ENCODE measurements at places on chromosomes 1 and 21.

DNA sequence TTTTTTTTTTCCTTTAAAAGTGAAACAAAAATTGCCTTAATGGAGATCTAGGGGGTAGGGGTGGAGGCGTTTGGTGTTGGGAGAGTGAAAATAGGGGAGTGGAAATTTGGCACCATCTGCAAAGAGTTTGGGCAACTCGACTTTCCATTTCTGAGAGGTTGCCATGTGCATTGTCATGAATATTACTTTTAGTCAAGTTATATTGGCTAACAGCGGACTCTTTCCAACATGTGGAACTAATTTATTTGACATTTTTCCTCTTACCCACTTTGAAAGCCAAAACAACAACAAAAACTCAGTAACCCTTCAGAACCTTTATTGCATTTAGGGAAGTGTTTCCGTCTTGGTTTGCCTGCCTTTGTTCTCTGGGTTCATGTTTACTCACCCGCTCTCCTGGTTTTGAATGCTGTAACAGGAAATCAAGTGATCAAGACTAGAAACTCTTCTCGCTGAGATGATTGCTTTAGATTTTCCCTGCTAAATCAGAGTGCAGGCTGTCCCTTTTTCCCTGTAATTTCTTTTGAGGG lies 70.4 kb downstream of the CACHD1 start:
- no peak for DNase-seq

DNA sequence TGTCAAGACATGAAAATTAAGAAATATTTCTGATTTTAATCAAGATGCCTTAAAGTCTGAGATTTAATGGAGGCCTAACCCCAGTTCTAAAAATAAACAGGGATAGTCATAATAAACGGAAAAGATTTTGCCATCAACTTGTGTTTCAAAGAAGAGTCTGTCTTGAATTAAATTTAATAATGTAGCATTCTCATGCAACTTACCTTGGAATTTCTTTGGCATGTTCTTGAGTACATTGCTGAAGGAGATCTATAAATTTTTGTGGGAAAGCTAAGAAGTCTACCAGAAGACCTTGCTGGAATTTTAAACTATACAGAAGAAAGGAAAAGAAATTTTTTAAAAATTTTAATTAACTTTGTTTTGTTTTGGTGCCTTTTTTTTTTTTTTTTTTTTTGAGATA lies 10.6 kb downstream of the SASS6 start:
- no peak for DNase-seq

GRCh38 chr1:27562021-27562420 lies 41.9 kb downstream of the AHDC1 start:
- no peak for DNase-seq

DNA sequence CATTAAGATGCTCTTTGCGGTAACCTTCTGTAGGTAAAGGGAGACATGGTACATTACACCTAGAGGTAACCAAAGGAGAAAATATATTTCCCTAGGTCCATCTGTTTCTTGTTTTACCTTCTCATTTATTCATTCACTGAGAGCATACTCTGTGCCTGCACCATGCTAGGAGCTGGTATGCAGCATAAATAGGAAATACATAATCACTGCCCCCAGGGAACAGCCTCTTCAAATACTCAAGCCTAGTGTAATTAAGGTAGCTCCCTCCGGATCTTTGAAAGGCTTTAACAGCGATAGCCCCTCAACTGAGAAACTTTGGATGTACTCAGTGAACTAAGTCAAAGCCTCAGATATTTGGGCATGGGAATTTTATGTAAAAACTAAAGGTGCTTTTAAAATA lies 123.6 kb downstream of the GABPA start:
- no peak for DNase-seq

- no peak for DNase-seq
Measured at GRCh38 chr1:234899041-234899729, 229.5 kb downstream of the TOMM20 start.

DNA sequence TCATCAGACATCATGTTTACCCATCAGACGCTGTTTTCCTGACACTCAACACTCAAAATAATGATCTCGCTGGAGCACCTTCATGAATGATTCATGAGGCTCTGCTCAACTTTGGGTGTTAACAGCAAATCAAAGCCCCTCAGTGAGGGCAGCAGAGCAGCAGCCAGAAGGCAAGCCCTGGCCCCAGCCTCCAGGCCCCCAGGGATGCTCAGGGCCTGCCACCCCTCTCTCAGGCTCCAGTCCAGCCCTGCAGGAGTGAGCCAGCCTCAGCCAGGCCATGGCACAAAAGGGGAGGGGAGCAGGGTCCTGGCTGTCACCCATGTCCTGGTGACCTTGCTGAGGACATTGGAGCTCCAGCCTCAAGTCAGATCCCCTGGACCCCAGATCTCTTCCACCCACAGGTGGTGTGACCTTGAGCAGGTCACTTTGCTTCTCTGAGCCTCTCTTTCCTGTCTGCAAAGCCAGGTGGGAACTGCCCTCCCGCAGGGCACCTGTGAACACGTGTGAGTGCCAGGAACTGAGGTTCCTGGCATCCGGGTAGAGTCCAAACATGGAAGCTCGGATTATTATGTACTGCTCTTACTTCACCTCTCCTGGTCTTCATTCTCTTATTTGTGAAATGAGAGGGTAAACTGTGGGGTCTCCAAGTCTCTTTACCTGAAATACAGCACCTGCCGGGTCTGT lies 161.6 kb upstream of the VAMP3 start:
- DNase-seq = no peak

GRCh38 chr21:42734323-42734971 lies 81.0 kb downstream of the PDE9A start:
- DNase-seq = no peak

GRCh38 chr1:60149251-60149650 lies 75.7 kb upstream of the C1orf87 start:
- no peak for DNase-seq

- no peak for DNase-seq
Measured at GRCh38 chr1:196393742-196394141, 214.5 kb downstream of the KCNT2 start.

GRCh38 chr1:40592107-40592803 lies 60.8 kb downstream of the ZNF684 start:
- peak; percentile 23 for DNase-seq

- no peak for DNase-seq
Measured at GRCh38 chr1:55233145-55233777, 18.1 kb upstream of the USP24 start.

GRCh38 chr21:30251781-30252180 lies 31.0 kb downstream of the KRTAP24-1 start:
- no peak for DNase-seq

GRCh38 chr1:53172426-53173128 lies 24.0 kb upstream of the CPT2 start:
- peak; percentile 13 for DNase-seq

DNA sequence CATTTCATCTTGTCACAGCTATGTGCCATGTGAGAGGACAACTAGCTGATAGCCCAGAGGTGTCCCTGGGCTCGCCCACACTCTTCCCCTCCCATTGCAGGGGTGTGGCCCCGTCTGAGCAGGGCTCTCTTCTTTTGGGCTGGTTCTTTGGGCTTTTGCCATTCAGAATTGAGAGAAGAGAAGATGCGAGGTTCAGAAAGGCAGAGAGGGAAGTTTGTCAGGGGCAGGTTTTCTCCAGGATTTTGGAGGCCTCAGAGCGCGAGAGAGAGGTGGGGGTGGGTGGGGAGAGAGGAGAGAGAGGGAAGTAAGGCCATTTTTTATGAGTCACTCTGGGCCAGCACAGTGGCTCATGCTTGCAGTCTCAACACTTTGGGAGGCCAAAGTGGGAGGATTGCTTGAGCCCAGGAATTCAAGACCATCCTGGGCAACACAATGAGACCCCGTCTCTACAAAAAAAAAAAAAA lies 5.2 kb downstream of the IFI6 start:
- no peak for DNase-seq

GRCh38 chr1:170682169-170682568 lies 18.2 kb downstream of the PRRX1 start:
- DNase-seq = no peak

DNA sequence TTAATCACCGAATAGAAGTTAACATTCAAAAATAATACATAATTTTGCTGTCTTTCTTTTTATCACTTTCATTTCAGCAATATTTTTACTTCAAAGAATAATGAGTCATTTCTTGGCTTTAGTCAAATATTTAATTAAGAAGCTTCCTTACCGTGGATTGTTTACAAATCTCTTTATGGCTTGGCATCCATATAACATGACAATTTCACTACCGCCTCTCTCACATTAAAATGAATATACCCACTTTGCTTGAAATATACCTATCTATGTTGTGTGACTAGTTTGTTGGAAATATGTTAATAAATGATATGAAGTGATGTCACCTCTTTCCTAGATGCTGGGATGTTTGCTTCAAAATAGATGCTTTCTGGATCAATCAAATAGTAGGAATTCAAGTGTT lies 1203.9 kb downstream of the AMY1C start:
- DNase-seq = no peak

GRCh38 chr1:25577134-25577920 lies 33.9 kb downstream of the LDLRAP1 start:
- DNase-seq = no peak

DNA sequence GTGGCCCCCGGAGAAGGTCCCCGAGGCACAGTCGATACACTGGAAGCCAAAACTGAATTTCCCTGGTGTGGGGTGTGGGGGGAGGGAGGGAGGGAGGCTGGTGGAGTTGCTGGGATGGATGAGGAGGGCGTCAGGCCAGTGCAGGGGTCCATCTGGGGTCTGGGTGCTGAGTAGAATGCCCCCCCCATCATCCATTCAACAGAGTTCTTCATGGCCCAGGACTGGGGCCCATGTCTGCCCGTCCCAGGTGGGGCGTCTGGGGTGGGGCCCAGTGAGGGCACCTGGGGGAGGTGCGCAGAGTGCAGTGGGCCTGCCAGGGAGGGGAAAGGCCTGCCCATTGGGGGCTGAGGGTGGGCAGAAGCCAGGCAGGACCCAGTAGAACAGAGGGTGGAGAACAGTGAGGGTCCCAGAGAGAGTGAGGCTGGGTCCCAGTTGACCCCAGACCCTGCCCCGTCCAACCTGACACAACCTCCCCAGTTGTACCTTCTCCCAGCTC lies 1.9 kb downstream of the TNFRSF18 start:
- DNase-seq = no peak

DNA sequence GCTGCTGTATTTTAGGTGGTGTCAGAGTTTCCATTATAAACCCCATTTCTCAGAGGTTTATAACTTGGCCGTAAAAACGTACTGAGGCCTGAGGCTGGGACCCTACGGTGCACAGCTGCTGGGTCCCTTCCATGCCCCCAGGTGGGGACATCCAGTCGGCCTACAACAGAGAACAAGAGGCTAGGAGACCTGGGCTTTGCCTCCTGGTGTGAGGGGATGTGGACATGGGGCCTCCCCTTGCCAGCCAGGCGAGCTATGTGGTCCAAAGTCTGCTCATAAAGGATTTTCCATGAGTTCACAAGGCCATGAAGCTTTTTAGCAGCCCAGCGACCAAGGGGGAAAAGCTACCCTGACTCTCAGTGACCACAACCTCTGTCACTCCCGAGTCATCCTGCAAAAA lies 261.5 kb upstream of the VAMP3 start:
- DNase-seq = no peak
